ENCODE measurements at places on chromosomes 3 and 15.

GRCh38 chr3:161915418-161915750 lies 418.8 kb downstream of the OTOL1 start:
- no peak for DNase-seq

DNA sequence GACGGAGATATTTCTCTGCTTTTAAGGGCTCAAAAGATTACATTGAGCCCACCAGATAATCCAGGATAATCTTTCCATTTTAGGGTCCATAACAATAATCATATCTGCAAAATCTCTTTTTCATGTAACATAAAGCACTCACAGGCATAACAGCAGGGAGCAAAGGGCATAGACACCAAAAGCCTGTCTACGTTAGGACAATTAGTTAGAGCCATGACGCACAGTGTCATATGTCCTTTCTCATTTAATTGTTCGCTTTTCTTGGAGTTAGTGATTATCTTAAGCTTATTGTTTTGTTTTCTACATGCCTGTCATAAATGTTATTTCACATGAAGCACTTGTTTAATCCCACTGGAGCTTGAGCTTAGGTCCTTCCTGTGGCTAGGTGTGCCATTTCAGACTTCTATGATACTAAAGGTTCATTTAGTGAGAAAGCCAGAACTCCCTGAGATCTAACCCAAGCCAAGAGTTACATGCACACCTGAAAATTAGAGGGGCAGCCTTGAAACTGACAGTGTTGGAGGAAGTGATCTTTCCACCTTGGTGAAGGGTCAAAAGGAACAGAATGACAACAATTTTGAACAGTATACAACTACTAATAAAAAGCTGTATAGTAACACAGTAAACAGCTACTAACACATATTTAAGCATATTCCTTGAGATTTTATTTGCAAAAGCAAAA lies 11.7 kb upstream of the HHATL start:
- no peak for DNase-seq

DNA sequence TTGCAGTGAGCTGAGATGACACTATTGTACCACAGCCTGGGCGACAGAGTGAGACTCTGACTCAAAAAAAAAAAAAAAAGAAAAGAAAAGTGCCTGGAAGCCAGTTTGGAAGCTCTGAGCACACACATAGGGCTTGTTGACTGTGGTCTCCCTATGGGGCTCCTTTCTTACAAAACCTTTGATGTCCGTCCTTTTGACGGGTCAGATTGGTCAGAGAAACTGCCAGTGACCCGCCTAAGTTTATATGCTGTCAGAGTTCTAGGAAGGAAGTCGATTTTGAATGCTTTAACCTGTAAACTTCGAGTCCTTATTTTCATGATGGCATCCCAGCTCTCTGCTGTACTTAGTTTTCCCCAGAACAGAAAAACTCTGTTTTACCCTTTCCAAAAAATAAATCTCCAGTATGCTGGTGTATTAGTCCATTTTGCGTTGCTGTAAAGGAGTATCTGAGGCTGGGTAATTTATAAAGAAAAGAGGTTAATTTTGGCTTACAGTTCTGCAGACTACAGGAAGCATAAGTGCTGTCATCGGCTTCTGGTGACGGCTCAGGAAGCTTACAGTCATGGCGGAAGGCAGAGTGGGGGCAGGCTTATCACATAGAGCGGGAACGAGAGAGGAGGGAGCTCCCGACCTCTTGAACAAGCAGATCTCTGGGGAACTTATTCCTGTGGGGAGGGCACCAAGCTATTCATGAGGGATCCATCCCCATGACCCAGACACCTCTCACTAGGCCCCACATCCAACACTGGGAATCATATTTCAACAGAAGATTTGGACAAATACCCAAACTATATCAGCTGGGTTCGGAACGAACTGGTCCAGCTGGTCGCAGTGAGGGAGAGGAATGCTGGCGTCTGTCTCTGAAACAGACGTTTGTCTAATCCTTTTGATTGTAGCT lies 72.3 kb downstream of the LMLN start:
- no peak for DNase-seq

DNA sequence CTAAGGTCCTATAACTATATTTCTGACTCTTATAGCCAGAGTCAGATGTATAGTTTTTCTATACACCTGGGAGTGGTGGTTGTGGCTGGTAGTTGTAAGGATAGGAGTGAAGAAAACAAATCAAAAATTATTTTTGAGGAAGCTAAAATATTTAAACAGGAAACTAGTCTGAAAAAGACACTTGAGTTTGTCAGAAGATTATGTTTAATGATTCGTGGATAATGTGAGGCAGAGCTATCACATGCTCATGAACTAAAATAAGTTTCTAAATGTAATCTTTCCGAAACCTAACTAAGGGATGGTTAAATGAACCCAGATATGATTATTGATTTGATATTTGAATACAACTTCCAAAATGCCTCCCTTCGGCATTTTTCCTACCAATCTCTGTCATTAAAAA lies 30.4 kb downstream of the GABRR3 start:
- DNase-seq, result no peak

DNA sequence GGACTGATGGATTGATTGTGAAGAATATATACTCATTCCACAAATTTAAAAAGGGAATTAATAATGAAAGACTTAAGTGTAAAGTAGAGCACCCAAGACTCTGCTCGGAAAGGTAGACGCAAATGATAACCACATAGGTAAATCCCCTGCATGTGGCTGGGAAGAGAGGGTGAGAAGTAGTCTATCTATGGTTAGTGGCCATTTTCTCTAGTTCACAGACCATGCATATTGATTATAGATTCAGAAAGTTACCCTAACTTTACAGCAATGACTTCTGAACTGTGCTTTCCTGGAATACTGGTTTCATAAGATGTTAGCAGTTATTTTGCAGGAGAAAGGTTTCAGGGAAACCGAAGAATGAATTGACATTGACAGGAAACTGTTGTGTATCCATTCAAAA lies 51.7 kb downstream of the CASR start:
- no peak for DNase-seq

DNA sequence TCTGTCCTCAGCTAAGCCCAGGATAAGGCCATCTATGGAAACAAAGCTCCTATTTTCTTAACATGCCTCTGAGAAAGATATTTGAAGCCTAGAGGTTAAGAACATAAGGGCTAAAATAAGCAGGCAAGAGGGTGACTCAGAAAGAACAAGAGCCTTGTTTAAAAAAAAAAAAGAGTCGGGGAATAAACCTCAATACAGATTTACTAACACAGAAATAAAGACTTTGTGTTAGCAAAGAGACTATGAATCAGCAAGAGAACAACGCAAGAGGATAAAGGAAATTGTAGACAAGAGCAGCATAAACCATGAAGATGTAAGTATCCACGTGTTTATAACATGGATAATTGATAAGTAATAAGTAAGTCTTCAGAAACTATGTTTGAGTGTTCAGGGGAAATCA lies 36.0 kb downstream of the RAB27A start:
- DNase-seq, result no peak

GRCh38 chr3:149120051-149120972 lies 9.1 kb upstream of the HPS3 start:
- no peak for DNase-seq

DNA sequence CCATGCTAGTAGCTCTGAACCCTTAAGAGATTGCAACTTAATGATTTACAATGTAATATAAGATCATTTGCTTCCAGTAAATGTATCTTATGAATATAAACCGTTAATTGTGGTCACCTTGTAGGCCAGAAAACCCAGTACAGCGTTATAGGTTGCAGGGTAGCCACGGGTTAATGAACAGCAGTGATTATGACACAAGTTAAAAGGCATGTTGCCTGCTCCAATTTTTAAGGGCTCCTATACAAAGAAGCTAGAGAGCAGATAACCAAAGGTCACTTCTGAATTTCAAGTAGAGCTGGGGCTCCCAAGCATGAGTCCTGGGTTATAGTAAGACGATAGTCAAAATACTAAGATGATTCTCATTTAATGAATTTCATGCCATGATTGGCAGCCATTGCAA lies 13.5 kb downstream of the GUCA1C start:
- DNase-seq, result no peak

DNA sequence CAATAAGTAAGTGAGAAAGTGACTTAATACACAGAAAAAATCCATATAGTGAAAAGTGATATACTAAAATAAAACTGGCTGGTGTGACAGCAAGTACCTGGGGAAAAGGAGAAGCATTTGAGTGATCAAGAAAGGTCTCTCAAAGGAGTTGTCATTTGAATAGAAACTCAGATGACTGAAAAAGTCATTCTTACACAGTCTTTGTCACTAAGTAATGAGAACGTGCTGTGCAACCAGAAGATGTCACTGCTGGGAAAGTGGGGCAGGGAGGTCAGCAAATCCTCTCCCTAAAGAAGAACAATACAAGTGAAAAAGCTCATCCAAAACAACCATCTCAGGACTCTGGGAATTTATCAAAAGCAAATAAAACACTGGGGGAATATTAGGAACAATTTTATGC lies 317.5 kb upstream of the TRIM42 start:
- no peak for DNase-seq

DNA sequence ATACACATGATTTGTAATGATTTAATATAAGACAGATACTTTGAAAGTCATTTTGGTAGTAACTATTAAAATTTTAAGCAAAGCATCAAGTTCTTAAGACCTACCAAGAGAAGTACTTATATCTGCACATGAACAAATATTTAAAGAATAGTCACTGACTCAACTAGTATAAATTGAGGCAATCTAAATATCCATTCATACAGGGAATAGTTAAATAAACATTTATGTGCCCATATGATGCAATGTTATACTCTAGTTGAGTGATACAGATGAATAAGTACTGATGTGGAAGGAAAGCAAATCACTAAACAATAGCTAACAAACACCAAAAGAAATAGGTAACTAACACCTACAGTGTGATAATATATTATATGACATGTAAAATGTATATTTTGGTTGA lies 527.7 kb downstream of the EPHA3 start:
- no peak for DNase-seq

GRCh38 chr15:31151301-31152233 lies 50.0 kb upstream of the TRPM1 start:
- DNase-seq, result no peak

DNA sequence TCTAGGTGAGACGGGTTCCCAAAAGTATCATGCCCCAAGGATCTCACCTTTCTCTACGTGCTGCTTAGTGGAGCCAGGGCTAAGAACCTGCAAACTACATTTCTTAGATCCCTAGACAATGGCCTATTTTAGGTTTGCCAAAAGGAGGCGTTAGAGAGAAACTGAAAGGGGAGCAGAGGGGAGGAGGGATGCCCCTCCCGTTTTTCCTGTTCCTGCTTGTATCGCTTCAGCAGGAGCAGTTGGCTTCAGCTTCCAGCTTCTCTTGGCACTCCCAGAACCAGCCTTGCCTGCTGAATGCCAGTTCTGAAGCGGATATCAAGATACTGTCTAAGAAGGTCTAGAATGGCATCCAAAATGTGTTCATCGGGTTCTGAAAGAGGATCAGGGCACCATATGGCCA lies 58.4 kb upstream of the ABHD17C start:
- no peak for DNase-seq

DNA sequence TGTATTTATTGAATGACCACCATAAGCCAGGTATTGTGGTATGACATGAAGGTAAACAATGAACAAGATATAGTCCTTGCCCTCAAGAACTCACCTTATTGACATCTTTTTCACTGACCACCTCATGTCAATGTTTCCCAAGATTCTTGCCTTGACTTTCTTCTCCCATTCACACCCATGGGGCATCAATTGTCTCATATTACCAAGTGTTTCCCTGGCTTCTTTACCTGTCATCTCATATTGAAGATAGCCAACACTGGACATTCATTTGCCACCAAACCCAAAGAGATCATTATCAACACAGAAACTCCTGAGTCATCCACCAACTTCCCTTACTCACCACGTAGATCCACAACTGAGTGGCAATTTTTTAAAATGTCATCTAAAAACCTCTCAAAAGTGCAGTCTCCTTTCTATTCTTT lies 2.2 kb downstream of the EFHB start:
- DNase-seq, result no peak

- DNase-seq, result no peak
These were observed 83.7 kb upstream of the SELENOK start for GRCh38 chr3:53975382-53975781.

DNA sequence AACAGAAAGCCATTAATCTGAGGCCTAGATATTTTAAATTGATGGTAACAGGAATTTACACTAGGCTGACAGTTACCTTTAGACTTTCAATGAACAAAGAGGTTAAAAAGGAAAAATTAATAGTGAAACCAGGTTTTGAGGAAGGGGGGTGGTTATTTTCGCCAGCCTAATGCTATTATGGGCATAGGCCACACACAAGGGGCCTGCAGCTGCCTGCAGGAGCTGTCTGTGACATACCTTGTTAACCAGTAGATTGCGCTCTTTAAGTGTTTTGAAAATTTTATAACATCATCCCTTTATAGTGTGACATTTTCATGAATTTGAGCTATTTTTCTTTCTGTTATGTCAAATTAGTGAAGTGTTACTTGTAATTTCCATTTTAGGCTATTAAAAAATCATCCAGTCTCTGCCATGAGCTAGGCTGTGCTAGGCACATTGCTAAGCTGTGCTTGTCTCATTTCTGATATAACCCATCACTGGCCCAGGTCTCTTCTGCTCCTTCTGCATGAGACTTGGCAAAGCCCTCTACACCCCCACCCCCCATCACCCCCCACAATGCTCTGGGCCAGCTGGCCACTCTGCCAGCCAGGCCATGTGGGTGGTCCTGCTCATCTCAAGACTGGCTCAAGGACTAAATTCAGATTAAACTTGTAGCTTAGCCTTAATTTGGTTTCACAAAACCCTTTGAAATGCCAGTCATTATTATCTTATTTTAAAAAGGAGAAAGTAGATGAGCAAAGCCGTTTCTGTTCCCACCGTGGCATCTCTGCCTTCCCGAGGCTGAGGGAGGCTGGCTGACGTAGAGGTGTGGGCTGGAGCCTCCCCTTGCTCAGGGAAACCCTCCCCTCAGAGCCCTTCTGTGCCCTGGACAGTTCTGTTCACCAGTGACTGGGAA lies 48.4 kb upstream of the SEC22A start:
- DNase-seq, result no peak

- no peak for DNase-seq
These were observed 34.4 kb upstream of the TRH start for GRCh38 chr3:129940086-129940485.

DNA sequence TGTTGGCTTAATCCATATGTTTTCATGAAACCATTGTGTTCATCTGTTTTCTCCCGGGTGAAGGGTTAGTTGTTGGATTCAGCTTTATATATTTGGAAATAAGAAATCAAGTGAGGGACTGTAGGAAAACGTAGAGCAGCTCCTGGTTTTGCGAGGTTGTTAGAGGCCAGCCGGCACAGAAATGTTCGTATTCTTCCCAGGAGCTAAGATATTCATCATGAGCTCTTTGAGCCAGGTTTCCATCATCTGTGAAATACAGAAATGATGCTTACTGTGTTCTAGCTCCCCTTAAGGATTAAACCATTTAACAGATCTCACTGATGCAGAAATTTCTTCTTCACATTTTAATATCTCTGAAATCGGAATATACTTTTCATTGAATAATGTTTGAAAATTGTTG lies 235.5 kb downstream of the PTPRG start:
- no peak for DNase-seq

GRCh38 chr3:127985216-127985615 lies 67.0 kb upstream of the SEC61A1 start:
- no peak for DNase-seq

DNA sequence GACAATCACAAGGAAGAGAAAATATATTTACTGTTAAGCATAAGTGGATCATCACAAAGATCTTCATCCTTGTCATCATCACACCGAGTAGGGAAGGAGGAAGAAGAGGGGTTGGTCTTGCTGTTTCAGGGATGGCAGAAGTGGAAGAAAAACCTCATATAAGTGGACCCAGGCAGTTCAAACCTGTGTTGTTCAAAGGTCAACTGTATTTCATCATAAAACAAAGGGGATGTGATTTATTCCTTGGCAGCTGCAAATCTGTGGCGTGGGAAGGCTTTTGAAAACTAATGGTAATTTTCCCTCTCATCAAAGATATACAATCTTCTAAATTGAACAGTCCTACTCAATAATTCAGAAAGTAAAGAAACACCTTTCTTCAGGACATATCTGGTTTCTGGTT lies 129.9 kb upstream of the ABI3BP start:
- no peak for DNase-seq

All from hypothalamus (tissue), 51 donors.